AG09319 (cell line): ENCODE measurements at places on chromosomes 2 and 18.

DNA sequence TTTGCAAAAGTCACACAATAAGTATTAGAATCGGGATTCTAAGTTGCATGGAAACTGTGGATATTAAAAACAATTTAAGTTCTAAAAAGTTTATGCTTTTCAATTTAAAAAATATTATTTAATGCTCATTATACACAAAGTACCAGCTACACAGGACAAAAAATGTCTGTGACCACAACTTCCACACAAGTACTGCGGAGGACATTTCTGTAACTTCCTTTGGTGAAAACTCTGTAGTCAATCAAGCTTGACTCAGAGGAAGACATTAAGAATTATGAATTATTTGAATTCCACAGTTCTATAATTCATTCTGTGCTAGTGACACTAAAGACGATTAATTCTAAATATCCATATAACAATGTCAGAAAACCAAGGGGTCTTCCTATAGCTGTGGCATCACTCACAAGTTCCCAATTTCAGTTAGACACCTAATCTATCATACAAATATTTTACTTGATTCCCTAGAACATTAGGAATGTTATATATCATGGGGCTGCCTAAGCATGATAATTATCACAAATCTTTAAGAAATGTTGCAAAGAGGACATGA, 120.5 kb downstream of the AFF3 start:
- no peak for DNase-seq

DNA sequence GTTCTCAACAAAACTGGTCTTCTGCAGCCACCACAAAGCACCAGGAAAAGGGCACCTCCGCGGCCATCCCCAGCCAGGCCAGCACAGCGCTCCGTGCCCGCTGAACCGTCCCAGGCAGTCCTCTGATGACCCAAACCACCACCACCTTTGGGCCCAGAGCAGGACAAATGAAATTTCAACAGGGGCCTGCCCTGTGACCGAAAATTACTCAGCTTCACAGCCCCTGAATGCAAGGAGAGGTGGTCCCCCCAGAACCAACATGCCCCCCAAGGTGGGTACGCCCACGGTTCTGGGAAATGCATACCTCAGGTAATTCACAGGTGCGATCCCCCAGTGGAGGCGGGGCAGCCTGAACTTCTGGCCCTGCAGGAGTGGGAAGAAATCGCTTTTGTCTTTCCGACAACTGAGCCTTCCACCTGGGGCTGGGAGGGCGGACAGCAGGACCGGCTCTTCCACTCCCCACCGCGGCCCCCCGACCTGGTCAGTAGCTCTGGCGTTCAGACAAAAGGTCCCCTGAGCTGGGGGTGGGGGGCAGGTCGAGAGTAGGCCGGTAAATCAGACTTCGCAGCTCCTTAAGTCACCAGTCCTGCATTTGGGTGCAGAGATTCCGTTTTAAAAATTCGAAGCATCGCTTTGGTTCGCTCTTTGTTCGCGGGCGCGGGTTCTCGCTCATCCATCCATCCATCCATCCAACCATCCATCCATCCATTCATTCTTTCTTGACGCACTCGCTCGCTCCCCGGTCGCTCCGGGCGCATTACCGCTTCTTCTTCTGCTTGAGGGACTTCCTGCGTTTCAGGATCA, 1.4 kb downstream of the ARL4C start:
- no peak for DNase-seq

GRCh38 chr18:2916184-2916583, 69.4 kb downstream of the EMILIN2 start:
- DNase-seq = no peak

- peak; percentile 44 for DNase-seq
These were observed 122.6 kb upstream of the DNAJC10 start for GRCh38 chr2:182593394-182593975.

DNA sequence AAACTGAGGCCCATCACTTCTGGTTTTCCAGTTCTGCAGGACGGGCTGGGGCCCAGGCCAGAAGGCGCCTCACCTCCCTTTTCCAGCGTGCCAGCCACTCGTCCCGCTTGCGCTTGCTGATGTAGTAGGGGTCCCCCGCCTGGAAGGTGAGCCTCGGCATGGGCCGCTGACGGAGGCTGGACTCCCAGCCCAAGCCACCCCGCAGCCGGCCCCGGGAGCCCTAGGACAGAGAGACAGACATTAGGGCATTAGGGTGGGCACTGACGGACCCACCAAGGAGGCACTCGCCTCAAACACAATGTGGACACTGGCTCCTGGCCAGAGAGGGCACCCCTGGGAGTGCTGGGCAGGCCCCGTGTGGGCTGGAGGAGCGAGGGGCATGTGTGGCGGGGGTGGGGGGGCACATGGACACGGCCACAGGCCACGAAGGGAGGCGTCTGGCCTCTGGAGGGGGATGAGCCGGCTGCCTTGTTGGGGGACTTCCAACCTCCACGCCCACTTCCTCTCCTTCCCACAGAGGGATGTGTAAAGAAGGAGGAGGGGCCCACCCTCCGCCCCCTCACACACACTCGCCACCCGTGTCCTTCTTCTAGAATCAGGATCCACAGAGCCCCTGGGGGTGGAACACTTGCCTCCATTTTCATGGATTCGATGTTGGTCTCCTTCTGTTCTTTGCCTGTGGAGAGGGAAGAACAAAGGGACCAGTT, 66.7 kb downstream of the DNMT3A start:
- DNase-seq = no peak
